HuH-7.5 (cell line): ENCODE measurements at places on chromosomes 1 and 21.
A peak's percentile ranks its signal among the peaks of the same experiment; 100 is the strongest.

- DNase-seq, result no peak
Measured at GRCh38 chr1:11399250-11399649, 79.7 kb upstream of the DISP3 start.

DNA sequence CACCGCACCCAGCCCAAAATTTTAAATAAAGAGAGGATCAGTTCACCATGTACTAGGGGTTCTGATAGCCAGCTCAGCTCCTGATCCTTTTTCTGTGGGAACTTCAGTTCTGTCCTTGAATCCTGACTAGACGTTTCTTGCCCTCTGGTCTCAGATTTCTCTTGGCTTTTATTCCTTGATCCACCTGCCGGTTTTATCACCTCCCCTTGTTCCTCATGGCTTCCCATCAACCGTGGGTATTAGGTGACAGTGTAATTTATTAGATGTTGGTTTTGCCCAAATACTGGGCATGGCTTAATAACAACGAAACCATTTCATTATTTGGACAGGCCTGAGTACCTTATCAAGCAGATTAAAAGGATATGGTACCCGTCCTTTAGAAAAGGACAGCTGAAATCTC is 22.5 kb downstream of the SLC45A1 start:
- DNase-seq, result no peak

GRCh38 chr1:184359909-184360308 is 26.9 kb upstream of the C1orf21 start:
- no peak for DNase-seq

GRCh38 chr1:153535242-153536011 is at the start of gene S100A6:
TSS of gene S100A6 (minus strand) at chr1:153535991. CDS start at chr1:153535339, 652 bp downstream.
- peak; percentile 31 for DNase-seq

GRCh38 chr1:229431284-229432115 is 2.4 kb downstream of the ACTA1 start:
- no peak for DNase-seq

- no peak for DNase-seq
Measured at GRCh38 chr1:105485207-105485606, 1571.3 kb upstream of the PRMT6 start.

DNA sequence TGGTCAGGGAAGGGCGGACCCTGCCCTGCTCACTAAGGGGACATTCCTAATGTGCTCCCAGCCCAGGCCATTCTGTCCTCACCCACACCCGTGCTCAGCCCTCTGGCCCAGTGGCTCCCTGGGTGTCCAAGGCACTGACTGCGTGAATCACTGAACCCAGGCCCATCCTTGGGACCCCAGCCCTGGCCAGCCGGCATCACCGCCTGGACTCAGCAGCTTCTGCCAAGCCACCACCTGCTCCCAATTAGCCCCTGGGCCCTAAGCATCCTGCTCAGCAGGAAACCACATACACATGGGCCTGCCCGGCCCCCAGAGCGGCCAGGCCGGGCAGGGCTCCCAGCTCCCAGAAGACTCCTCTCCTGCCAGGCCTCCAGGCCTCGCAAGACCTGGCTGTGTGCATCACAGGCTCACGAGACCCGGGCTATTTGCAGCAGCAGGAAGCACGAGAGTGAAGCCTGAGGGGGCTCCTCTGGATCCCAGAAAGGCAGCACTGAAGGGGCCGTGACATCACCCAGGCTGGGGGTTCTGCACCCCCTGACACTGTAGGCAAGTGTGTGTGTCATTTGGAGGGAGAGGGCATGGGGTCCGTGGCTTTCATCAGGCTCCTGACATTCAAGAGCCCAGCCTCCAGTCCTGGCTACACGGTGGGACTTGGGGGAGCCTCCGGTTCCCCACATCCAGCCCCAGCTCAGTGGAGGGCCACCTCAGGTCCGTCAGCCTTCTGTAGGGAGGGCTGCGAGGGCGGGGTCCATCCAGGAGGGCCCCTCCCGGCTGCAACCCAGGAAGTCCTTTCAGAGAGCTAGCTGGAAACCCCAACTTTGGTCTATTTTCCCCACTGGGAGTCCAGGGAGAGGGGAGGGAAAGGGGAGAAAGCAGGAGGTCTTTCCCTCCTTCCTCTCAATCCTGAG is 1.6 kb downstream of the MFAP2 start:
- DNase-seq, result no peak

DNA sequence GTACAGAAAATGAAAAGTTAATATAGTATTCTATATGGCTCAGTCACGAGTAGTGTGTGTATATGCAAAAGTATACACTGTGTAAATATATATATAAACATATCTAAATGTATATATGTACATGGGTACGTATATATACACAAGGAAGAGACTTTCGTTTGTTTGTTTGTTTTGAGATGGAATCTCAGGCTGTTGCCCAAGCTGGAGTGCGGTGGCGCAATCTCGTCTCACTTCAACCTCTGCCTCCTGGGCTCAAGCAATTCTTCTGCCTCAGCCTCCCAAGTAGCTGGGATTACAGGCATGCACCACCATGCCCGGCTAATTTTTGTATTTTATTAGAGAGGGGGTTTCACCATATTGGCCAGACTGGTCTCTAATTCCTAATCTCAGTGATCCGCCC is 16.4 kb downstream of the IL12RB2 start:
- DNase-seq, result no peak

DNA sequence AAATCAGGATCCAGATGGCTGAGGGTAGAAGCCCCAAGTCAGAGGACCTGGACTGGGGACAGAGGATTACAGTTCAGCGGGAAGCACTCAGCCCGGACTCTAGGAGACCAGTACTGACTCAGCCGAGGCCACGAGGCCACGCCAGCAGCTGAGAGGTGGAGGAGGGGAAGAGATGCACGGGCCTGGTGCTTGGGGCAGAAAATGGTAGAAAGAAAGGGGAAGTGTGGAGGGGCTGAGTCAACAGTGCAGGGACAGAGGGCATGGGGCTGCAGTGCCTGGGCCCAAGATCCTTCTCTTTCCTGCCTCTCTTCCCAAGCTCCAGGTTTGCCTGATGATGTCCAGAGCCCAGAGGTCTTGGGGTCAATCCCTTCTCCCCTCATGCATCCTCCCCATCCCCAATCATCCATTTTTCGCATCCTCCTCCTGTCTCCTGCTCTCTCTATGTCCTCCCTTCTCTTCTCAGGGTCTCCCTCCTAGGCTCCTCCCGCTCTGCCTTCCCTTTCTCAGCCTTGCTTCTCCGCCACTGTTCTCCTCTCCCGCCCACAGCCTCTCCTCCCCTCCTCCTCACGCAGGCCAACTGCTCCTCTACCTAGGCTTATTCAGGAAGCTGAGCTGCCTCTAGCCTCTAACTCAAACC is 7.7 kb downstream of the ARHGEF2 start:
- DNase-seq, result no peak

DNA sequence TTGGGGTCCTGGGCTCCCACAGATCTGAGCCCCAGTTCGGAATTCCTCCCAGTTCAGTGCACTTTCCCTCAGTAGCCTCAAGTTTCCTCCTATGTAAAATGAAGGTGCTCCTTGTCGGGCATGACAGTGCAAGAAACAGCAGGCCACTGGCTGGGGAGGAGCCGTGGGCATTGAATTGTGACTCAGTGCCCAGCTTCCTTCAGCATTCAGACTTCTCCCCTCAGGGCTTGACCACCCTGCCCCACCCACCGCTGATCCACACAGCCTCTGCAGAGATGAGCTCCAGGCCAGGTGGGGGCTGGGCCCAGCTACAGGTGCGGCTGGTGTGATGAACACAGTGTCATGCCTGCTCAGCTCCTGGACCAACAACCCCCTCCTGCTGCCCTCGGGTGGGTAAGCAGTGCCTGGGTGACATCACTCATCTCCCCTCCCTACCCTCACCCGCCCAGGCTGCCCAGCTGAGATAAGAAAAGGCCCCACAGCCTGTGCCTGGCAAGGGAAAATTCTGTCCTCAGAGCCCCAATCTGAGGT is 4.9 kb downstream of the MOB3C start:
- DNase-seq, result no peak
